NCI-H446 (cell line): ENCODE measurements at places on chromosomes 7 and 10.
A peak's percentile ranks its signal among the peaks of the same experiment; 100 is the strongest.

GRCh38 chr10:72127571-72127970 is 39.2 kb upstream of the SPOCK2 start:
- DNase-seq: no peak

GRCh38 chr10:44237364-44238049 is 147.4 kb downstream of the CXCL12 start:
- no peak for DNase-seq

- no peak for DNase-seq
Measured at GRCh38 chr10:34124522-34125035, 690.5 kb downstream of the PARD3 start.

DNA sequence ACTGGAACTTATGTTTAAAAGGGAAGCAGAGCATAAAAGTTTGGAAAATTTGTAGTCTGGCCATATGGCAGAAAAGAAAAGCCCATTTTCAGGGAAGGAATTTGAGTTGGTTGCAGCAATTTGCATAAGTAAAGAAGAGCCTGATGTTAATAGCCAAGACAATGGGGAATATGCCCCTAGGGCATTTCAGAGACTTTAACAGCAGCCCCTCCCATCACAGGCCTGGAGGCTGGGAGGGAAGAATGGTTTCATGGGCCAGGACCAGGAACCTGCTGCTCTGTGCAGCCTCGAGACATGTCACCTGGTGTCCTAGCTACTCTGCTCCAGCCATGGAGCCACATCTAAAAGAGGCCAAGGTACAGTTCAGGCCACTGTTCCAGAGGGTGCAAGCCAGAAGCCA is 35.3 kb downstream of the HTR7 start:
- DNase-seq: no peak

GRCh38 chr10:84177541-84178141 is 4.0 kb downstream of the GPR15LG start:
- DNase-seq: no peak

DNA sequence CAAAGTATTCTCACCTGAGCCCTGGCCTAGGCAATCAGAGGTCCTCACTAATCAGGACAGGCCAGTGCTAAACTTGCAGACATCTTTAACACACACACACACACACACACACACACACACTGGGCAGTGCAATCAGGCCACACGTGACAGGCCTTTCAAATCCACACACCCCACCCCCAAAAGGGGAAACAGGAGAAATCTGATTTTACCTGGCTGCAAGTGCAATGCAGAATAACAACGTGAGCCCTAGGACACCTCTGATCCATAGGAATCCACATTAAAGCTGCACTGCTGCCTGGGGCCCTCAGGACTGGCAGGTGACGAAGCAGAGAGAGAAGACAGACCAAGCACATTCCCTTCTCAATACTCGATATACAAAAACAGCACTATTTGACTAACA is 218.9 kb downstream of the FAM107B start:
- DNase-seq: no peak

GRCh38 chr7:18330548-18330947 is 165.0 kb upstream of the HDAC9 start:
- DNase-seq: no peak

DNA sequence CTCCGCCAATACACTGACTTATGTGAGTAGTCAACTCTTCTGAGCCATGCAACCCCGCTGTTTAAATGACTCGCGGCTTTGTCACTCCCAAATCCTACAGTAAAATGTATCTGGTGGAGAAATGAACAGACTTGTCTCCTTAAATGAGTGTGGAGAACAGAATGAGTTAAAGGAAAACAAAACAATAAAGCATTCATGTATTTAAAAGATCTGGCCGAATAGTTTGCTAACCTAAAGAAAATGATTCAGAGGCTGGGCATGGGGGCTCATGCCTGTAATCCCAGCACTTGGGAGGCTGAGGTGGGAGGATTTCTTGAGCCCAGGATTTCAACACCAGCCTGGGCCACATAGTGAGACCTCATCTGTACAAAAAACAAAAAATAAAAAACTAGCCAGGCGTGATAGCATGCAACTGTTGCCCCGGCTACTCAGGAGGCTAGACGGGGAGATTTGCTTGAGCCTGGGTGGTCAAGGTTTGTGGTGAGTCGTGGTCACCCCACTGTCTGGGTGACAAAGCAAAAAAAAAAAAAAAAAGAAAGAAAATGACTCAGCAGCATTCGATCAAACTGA is 86.5 kb upstream of the PFKP start:
- no peak for DNase-seq

DNA sequence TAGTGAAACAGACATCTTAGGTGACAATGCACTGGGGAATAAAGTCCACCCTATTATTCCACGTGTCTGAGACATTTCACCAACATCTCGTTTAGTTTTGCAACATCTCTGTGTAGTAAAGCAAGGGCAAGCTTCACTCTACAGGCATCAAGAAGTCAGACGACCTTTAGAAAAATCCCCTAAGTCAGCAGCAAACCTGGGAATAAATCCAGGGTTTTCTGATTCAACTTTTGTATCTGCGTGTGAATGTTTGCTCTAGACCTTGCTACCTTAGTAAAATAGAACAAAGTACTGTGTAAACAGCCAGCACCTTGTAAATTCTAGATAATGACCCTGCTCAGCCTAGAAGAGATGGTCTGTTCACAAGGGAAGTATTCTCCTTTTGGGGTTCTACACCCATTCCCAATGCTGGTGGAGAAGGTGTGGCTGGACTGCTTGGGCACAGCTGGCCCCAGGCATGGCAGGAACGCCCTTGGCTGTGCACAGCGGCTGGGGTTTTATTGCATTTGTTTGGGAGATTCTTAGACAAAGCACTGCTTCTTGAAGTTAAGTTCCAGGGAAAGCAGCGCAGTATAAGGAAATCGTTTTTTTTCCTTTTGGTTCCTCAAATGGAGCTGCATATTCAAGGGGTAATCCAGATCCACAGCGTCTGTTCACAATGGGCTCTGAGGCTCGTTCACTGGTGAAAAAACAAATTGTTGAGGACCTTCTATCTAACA is 38.3 kb upstream of the GALNTL5 start:
- no peak for DNase-seq

GRCh38 chr10:120314442-120314841 is 142.6 kb upstream of the PLPP4 start:
- no peak for DNase-seq

- DNase-seq: no peak
Measured at GRCh38 chr10:109647627-109648026, 275.7 kb downstream of the XPNPEP1 start.

- no peak for DNase-seq
Measured at GRCh38 chr10:93485690-93486089, 3.6 kb upstream of the MYOF start.

DNA sequence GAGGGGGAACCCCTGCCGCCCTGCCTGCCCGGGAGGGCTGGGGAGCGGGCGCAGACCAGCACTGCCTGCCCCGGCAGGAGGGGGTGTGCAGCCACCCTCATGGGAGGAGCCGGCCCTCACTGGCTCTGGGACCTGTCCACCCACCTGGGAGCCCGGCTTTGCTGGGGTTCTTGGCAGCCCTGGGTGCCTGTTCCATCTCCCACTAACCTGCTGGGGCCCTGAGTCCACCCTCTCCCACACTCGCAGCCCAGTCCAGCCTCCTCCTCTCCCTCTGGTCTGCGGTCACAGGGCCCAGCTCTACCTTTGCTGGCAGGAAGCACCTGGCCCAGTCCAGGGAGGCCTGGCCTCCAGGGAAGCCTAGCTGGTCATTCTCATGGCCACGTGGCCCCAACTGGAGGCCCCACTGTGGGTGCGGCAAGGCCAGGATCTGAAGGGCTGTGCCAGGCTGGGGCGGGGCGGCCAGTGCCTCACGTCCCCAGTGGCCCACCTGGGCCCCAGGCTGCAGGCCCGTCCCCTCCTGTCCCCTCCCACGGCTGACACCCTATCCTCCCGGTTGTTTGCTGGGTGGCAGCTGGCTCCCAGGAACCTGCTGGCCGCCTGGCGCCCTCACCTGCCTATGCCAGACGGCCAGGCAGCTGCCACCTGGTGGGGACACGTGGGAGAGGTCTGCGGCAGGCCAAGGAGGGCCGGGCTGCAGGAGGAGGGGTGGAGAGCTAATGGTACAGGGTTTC is at the start of gene TMEM184A:
TMEM184A (minus strand) TSS at position 393 of the 731 bp plus-strand sequence. CDS start 721 bp downstream, outside the sequence.
- DNase-seq: no peak

DNA sequence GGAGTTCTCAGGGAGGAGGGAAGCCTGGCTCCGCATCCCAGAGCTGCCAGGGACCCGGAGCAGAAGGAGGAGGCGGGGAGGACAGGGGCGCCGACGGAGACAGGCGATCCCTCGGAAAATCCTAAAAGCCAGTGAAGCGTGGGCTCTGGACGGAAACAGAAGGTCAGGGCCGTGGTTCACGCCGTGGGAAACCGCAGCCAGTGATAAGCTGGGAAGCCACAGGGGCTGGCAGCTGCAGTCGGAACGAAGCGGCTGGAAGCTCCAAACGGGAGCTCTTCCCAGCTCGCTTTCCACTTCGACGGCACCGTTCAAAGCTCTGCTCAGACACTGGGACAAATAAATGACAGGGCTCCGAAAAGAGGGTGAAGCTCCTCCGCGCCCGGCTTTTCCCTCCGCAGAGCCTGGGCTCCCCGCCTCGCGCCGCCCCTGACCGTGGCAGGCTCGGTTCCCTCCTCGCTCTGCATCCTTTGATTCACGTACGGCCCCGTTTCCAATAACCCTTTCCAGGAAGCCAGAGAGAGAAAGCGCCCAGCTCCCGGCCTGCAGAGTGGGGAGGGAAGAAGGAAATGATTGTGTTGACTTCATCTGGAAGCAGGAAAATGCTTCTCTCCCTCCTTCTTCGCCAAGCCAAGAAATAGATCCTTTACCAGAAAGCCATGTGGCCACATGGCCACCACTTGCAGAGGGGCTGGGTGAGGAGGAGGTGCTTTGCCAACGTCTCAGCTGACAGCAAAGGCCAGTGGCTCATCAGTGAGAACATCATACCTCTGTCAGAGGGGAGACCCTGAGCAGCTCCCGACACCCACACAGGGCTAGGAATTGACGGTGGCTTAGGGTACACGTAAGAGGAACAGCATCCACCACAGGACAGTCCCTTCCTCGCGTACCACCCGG is 57.4 kb downstream of the ADRB1 start:
- DNase-seq: no peak

DNA sequence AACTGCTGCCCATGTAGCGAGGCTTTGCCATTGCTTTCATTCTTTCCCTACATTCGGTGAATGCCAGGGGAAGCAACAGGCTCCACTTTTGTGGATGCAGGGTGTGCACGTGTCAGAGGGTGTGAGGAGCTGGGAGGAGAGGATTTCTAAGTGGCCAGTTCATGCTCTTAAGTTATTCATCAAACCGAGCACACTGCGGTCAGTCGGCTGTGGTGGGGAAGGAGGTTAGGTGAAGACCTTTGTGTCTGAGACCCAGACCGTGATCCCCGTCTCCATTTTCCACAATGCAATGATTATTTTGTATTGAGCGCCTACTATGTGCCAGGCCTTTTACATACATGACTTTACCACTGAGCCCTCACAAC is 438.6 kb upstream of the GALNT17 start:
- DNase-seq: no peak

DNA sequence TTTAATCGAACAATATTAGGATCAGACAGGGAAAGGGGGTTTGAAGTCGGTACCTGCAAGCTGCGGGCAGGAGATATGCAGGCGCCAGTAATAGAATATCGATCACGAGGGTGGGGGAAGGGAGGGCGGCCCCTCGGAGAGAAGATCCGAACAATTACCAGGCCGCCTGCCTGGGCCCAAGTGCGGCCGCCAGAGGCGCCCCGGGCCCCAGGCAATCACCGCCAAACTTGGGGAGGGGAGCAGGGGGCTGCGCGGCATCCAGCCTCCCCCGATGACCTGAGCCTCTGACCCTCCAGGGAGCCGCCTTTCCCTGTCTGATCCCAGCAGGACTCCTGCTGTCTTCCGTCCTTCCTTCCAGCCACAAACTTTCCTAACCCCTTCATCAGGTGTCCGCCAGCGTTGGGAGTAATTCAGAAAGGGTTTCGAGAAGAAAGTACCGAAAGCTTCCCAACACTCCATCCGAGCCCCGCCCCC is 1.1 kb downstream of the NKX1-2 start:
- no peak for DNase-seq

DNA sequence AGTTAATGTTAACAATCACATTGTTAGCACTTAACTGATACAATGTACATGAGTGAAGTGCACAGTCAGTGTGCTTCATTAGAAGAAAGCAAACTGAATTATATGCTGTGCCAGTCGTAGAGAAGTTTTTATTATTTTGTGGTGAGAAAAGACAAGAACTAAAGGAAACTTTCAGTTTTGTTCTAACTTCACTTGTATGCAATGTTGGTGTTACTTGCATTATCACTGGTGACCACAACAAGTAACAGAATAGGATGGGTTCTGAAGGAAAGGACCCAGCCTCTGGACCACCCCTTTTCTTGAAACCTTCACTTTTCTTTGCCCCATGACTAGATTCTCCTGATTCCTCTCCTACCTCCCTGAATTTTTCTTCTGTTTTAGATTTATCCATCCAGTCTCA is 123.3 kb upstream of the GAD2 start:
- no peak for DNase-seq

GRCh38 chr7:70190281-70190680 is 592.0 kb downstream of the AUTS2 start:
- no peak for DNase-seq

GRCh38 chr10:114970515-114970914 is 32.5 kb downstream of the TRUB1 start:
- peak; percentile 3 for DNase-seq

GRCh38 chr7:47546733-47547494 is 35.0 kb downstream of the TNS3 start:
- no peak for DNase-seq

DNA sequence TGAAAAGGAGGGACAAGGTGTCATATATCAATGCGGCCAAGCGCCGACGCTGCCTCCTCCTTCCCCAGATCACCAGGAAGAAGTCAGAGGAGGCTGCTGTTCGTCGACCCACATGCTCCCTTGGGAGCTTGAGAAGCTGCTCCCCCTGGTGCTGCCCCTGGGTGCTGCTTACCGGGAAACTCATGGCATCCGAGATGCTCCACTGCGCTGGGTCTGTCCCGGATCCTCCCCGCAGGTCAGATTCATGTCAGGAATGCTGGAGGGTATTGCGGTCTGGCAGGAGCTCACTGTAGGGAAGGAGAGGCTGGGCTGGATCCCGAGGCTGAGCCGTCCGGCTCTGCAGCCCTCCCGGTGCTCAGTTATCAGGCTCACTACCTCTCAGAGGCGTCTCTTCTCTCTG is 123.7 kb upstream of the FAM20C start:
- DNase-seq: no peak

DNA sequence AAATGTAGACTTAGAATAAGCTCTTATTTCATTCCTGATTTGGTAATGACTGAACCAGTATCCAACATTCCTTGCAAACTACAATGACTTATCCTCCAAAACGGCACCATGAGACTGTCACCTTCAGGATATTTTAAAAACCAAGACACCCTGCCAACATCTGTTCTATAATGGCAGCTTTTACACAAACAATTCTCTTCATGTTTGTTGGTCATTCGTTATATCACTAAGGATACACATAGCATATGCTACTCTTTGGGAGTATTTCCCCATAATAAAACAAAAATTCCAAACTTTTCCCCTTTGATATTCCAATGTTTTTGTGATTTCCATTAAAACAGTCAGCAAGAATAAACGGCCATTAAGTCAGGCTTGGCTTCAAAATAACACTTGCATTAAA is 215.4 kb downstream of the GLI3 start:
- no peak for DNase-seq
